ENCODE measurements at places on chromosomes 12 and 14.

- DNase-seq = no peak
Observed at GRCh38 chr12:102643879-102644575, 163.7 kb upstream of the IGF1 start.

GRCh38 chr12:27332714-27333402 lies at the start of gene BMAL2:
TSS of gene BMAL2 (plus strand) at chr12:27332836. CDS start at chr12:27333073, 237 bp downstream.
- peak; percentile 57 for DNase-seq

GRCh38 chr12:122040579-122041386 lies 19.1 kb downstream of the BCL7A start:
- DNase-seq = no peak

- DNase-seq = no peak
Observed at GRCh38 chr12:104275689-104276088, 27.9 kb upstream of the EID3 start.

DNA sequence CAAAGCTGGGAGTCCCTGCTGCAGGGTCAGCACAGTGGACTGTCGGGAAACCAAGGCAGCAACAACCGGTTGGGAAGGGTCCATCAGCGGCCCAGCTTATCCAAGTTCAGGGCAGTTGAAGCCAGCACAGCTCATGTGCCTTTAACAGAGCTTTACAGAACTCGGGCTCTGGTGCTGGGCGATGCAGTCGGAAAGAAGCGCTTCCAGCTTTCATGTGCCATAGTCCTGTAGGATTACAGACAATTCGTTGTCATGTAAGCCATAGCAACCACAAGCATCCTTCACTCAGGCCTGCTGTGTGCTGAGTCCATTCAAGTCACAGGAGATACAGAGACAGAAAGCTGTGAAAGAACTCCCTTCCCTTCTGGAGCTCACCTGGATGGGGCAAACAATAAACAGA lies 3.5 kb upstream of the FAM181A start:
- DNase-seq = no peak

DNA sequence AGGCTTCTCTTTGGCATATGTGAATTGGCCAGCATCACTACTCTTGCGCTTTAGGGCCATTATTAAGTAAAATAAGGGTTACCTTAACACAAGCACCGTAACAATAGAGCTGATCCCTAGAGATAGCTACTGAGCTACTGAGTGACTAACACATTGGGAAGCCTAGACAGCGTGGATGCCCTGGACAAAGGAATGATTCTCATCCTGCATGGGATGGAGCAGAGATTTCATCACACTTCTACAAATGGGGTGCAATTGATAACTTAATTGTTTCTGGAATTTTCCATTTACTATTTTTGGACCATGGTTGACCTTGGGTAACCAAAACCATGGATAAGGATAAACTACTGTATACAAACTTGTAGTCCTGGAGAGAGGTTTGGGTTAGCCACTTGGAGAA lies 57.1 kb downstream of the FBXO34 start:
- no peak for DNase-seq

GRCh38 chr14:105436402-105436801 lies 16.8 kb downstream of the MTA1 start:
- DNase-seq = no peak

DNA sequence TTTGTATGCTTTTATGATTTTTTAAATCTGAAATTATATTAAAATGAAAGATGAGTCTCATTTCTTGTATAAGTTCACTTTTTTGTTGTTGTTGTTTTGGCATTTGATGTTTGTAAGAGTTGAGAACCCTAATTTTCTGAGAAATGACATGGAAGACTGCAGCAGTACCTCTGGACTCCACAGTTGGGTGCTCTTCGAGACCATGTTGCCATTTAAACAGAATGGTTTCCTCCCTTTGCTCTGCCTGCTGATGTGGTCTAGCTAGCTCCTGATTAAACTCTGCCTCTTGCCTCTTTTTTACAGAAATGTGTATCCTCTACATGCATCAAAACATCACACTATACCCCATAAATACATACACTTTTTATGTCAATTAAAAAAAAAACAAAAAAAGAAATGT lies 5.8 kb upstream of the LTA4H start:
- DNase-seq = no peak

Measured in activated CD8-positive, alpha-beta T cell treated with anti-CD3 and anti-CD28 coated beads, Interleukin-2, amount 10 ng/mL, durations not matched to agents 7 days and 5 days (primary cell).